ENCODE measurements at places on chromosomes 7 and 10.

DNA sequence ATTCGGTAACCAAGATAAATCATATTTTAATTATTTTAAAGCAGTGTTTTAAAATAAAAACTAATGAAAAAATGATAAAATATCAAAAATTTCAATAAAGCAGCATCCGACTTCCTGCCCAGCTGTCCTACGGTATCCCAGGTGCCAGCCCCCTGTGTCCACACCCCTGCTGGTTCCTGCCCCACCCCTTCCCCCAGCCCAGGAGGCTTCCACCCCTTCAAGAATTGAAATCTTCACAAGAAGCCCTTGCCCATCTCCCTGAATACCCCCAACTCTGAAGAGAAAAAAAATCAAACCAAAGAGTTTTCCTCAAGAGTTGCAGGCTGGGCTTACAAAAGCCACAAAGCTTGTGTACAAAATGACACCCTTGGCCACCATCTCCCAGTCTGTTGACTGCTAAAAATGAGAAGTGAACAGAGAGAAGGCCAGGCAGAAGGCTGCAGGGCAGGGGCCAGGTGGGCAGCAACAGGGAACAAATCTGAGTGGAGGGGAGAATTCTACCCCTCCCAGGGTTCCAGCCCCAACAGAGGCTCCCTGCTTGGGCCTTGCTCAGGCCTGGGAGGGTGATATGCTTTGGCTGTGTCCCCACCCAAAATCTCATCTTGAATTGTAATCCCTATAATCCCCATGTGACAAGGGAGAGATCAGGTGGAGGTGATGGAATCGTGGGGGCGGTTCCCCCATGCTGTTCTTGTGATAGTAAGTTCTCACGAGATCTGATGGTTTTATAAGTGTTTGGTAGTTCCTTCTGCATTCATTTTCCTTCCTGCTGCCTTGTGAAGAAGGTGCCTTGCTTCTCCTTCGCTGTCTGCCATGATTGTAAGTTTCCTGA lies 14.5 kb downstream of the GPRIN2 start:
- no peak for DNase-seq

- no peak for DNase-seq
Measured at GRCh38 chr7:26467541-26467940, 175.9 kb downstream of the SNX10 start.

GRCh38 chr7:37186753-37187152 lies 261.9 kb downstream of the ELMO1 start:
- no peak for DNase-seq

DNA sequence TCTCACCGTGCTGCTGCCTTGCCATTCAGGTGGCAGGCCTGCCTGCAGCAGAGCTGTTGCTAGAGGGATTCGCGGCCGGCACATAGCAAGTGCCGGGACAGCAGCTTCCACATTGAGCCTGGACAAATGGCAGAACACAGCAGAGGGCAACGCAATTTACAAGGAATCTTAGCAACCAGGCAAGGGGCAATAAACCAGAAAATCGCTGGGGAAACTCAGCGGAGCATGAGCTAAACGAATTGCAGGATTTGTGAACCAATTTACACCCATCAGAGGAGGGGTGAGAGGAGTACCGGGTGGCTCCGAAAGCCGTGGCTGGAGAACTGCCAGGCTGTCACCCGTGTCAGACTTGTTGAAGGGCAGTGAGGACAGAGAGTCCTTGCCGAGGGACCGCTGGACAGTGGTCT lies 58.6 kb upstream of the LOXL4 start:
- DNase-seq: no peak

- no peak for DNase-seq
Measured at GRCh38 chr10:34760606-34761005, 54.5 kb downstream of the PARD3 start.

DNA sequence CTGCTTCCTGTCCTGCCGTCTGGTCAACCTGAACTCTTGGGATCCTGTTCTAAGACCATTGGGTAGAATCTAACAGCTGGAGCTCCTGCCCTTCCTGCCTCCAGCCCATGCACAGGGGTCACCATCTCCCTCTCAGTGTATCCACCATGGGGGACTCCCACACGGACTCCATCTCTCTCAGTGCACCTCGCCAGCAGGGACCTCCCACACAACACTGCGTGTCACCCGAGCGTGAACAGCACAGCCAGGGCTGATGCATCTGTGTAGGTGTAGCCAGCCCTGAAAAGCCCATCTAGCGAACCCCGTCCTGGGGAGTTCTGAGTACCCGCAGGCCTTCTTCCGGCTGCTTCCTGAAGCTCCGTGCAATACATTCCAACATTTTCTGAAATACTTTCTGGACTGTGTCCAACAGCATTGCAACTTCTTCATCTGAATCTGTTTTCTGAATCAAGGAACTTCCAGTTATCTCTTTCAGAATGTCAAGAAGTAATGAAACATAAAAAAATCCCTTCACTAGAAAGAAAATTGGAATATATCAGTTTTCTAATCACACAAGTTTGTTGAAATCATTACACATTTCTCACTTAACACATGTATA lies 52.5 kb downstream of the NCAPG2 start:
- DNase-seq: peak; percentile 27

DNA sequence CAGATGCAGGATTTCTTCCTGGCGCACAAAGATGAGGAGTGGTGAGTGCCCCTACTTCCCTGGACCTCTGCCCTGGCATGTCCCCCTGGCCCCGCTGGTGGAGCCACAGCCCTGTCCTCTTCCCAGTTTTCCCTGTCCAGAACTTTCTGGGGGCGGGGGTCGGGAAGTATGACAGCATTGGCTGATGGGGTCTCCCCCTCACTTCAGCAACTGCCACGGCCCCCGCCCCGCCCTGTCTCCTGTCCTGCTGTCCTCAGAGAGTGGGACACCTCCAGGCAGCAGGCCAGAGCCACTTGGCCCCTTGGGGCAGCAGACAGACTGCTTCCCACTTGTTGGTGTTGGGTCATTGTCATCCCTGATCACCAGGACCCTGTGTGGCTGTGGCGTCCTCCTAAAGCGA lies 7.3 kb downstream of the SRRT start:
- DNase-seq: no peak
